ENCODE measurements at places on chromosomes 11 and 22. TPM values are rescaled to one million over a fixed set of nuclear protein-coding genes. Genes with fewer than 3 reads are reported as not detected.

Gene LGR4
- total RNA-seq = 0.58 TPM

Gene TESMIN
- 5.7 TPM for total RNA-seq

Gene VSIG10L2
- total RNA-seq = not detected

- DNase-seq = no peak
- H3K4me1 ChIP-seq = no peaks in the 10 kb centered on the region
- H3K27ac ChIP-seq = no peak overlapping the region
- H3K4me3 ChIP-seq = no peak overlapping the region
- no peaks in the 10 kb centered on the region for H3K27me3 ChIP-seq
Observed at GRCh38 chr11:115398333-115399080, 105.7 kb downstream of the CADM1 start.

DNA sequence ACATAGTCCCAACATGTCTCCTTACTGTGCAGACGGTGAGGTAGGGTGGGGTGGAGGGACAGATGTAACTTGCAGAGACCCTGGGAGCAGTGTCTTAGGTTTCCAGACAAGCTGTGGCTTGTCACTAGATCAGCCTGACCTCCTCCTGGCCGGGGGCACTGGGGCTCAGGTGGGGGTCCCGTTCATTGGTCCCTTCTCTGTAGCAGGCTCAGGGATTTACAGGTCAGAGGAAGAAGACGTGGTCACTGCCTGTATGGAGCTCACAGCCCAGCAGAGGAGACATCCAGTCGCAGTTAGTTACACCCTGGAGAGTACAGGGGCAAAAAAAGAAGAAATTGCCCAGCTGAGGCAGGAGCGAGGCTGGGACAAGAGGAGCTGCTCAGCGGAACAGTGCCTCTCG lies 22.0 kb upstream of the TUB start:
- H3K4me1 ChIP-seq = no peaks in the 10 kb centered on the region
- DNase-seq = no peak
- H3K27ac ChIP-seq = no peak overlapping the region
- no peaks in the 10 kb centered on the region for H3K36me3 ChIP-seq
- H3K27me3 ChIP-seq = no peaks in the 10 kb centered on the region
- H3K4me3 ChIP-seq = no peak overlapping the region

DNA sequence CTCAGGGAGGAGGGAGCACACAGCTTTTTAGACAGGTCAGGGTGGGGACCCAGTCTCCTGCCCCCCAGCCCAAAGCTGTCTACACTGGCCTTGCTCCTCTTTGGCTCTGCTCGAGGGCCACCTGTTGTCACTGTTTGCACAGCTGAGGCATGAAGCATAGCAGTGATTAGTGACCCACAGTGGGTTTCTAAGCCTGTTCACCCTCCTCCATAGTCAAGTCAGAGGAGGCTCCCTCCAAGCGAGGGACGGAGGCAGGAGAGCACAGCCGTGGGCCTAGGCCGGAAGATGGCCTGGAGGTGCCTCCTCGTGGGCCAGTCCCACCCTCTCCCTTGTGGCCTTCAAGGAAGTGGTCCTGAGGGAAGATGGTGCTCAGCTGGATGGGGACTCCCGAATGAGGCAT lies 241.1 kb downstream of the GRIK4 start:
- no peak overlapping the region for H3K4me3 ChIP-seq
- no peak for DNase-seq
- no peaks in the 10 kb centered on the region for H3K36me3 ChIP-seq
- no peak overlapping the region for H3K27ac ChIP-seq
- H3K4me1 ChIP-seq = no peaks in the 10 kb centered on the region

DNA sequence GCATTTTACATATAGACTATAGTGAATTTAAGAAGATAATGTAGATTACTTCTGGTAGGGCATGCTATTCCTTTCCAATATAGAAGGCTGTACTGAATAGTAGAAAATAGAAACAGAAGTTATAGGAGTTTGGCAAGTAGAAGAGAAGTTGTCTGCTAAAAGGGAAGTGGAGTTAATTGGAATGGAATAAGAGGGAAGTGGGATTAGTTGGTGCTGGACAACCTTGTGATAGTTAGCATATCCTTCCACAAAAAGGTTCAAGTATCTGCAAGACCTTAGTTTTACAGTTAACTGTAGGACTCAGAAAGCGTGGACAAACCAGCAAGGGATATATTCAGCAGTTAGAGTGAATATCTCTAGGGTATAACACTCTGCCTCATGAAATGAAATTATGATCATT lies 185.5 kb downstream of the SWAP70 start:
- DNase-seq = no peak
- H3K4me3 ChIP-seq = no peak overlapping the region
- no peaks in the 10 kb centered on the region for H3K36me3 ChIP-seq
- peaks cover 5% of the 10 kb centered on the region for H3K4me1 ChIP-seq
- no peaks in the 10 kb centered on the region for H3K27me3 ChIP-seq

GRCh38 chr22:32574958-32575910 lies 100.6 kb downstream of the FBXO7 start:
- DNase-seq = no peak
- H3K27me3 ChIP-seq = no peaks in the 10 kb centered on the region
- H3K36me3 ChIP-seq = no peaks in the 10 kb centered on the region
- no peaks in the 10 kb centered on the region for H3K4me1 ChIP-seq
- no peak overlapping the region for H3K27ac ChIP-seq
- H3K4me3 ChIP-seq = no peak overlapping the region

DNA sequence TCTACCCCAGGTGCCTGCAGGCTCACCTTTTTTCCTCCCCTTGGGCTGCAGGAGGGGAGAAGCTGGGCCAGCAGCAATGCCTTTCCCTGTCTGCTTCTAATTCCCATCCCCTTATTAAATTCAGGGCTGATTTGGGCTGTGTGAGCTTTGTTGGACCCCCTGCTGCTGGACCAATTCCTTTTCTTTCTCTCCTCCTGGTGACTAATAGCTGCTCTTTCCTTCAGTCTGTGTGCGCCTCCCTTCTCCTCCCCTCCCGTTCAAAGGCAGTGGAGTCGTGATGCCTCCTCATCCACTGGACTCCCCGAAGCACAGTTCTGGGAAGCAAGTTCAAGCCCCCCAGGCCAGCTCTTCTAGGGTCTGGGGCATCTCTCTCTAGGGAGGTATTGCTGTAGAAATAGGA lies 567.9 kb upstream of the CADM1 start:
- H3K27me3 ChIP-seq = no peaks in the 10 kb centered on the region
- H3K36me3 ChIP-seq = no peaks in the 10 kb centered on the region
- no peaks in the 10 kb centered on the region for H3K4me1 ChIP-seq
- no peak for DNase-seq

Gene TMEM218
- 16.6 TPM for total RNA-seq

Measured in CD4-positive, alpha-beta memory T cell (primary cell).